ENCODE measurements at places on chromosomes 13 and 19.

DNA sequence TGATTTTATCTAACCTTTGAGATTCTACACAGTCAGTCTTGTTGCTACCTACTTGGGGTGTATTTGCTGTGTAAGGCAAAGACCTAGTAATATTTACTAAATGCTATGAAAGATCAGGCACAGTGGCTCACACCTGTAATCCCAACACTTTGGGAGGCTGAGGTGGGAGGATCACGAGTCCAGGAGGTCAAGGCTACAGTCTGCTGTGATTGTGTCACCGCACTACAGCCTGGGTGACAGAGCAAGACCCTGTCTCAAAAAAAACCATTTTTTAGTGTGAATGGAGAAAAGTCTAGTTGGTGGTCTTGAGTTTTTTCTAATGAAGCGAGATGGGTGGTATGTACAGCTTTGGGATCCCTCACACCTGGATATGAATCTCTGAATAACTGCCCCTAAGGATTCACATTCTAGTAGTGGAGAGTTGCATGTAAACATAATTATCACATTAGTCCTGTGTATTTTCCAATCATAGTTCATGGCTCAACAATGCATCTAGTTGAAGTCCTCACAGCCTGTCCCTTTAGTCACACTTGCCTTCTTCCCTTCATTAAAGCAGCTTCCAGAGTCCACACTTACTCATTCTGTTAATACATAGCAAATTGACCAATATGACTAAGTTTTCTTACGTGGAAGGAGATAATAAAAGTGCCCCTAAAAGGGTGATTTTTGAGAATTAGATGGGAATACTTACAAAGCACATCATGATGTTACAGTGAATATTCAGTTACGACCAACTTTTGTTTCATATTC, 7.5 kb downstream of the RPL21 start:
- DNase-seq: no peak

DNA sequence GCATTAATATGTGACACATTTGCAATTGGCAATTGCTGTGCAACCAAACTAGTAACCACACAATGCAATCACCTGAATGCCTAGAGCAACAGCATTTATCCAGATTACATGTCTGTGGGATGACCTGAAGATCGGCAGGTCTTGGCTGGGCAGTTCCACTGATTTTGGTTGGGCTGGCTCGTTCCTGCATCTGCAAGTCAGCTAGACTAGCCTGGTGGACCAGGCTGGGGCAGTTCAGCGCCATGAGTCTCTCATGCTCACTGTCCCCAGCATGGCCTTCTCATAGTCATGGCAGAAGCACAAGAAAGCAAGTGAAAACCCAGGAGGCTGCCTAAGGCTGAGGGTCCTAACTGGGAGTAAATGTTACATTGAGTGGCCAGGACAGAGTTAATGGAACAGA, 229.1 kb upstream of the TSHZ3 start:
- no peak for DNase-seq

DNA sequence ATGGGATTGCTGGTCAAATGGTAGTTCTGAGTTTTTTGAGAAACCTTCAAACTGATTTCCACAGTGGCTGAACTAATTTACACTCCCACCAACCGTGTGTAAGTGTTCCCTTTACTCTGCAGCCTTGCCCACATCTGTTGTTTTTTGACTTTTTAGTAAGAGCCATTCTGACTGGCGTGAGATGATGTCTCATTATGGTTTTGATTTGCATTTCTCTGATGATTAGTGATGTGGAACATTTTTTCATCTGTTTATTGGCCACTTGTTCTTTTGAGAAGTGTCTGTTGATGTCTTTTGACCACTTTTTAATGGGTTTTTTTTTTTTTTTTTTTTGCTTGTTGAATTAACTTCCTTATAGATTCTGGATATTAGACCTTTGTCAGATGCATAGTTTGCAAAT, 4.3 kb downstream of the CAB39L start:
- DNase-seq: no peak

- DNase-seq: no peak
Measured at GRCh38 chr19:23571175-23571574, 115.8 kb downstream of the ZNF675 start.
